ENCODE measurements at places on chromosomes 16 and 17. TPM values are rescaled to one million over a fixed set of nuclear protein-coding genes. Genes with fewer than 3 reads are reported as not detected.

GRCh38 chr16:57305159-57305811 is 20.8 kb upstream of the PLLP start:
- no peak for DNase-seq

GRCh38 chr16:6247150-6247549 is 1085.5 kb upstream of the RBFOX1 start:
- no peak for DNase-seq

GRCh38 chr16:69939821-69940585 is 11.1 kb upstream of the CLEC18A start:
- no peak for DNase-seq

- DNase-seq = no peak
Observed at GRCh38 chr17:37121616-37122015, 172.9 kb downstream of the AATF start.

DNA sequence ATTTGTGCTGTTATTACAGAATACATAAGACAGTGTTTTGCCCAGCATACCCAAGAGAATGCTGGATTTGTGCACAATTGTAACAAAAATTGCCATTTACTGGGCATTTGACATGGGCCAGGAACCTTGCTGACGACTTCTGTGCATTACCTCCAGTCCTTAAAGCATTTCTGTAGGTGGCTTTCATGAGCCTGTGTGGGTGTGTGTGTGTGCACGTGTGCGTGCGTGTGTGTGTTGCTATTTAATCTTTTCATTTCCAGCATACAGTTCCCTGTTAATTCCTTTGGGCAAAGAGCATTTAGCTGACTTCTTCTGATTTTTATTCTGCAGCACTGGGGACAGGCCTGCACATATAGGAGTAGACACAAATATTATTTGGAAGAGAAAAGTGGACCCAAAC is 134.4 kb downstream of the CYLD start:
- DNase-seq = no peak

GRCh38 chr17:57569853-57570252 is 175.2 kb downstream of the CCDC182 start:
- DNase-seq = no peak

GRCh38 chr17:54727624-54728023 is 173.0 kb upstream of the TOM1L1 start:
- DNase-seq = no peak

- DNase-seq = no peak
Observed at GRCh38 chr17:74785096-74785980, 9.2 kb upstream of the NAT9 start.

DNA sequence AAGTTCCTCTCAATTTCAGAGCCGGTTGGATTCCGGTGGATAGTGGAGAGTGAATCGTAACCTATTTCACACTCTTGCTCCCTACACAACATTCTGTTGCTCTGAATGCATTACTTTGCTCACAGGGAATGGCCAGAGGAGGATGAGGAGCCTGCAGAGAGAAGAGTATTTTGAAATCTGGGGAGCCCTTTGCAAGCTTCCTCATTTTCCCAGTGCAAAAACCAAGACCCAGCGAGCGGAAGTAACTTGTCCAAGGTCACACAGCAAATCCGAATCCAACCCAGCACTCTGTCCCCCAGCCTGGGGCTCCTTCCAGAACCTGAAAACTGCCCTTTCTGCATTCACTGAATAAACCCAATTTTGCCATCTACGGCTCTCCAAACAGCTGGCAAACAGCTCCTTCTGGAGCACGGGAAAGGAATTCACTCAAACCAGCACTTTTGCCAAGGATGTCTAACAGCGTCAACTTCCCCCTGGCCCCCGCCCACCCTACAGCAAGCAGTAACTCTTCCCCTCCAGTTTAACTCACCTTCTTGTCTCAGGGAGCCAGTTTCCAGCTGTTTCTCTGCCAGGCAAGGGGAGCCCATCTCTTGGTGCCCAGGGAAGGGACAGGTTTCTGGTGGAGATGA is 557 bp downstream of the KCNG4 start:
- no peak for DNase-seq

- DNase-seq = no peak
Observed at GRCh38 chr17:73386561-73386960, 74.8 kb upstream of the CDC42EP4 start.

DNA sequence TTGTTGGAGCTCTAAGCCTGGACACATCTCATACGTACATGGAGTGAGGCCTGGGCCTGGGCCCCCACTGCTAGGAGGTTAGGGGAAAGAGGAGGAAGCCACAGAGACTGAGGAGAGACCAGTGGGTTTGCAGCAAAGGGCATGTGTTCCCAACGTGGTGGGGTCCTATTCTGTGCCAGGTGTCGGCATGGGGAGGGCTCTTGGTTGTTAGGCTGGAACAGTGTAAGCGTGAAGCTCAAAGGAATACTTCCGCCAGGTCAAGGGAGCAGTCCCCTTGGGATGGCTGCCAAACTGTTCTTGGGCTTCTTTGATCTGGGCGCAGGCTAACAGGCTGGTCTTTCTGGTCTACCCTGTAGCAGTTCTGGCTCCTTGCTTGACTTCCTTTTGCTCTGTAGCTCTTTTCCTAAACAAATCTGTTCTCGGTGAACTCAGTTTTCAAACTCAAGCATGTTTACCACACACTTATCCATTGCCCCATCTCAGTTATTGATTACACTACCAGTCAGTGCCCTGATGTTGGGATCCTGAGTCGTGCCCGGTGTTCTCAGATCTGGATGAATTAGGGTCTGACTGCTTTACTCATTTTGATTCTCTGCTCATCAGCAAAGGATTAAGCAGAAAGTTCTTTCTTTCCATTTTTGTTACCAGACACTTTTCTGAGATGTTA is 36.4 kb downstream of the GPT2 start:
- DNase-seq = no peak

DNA sequence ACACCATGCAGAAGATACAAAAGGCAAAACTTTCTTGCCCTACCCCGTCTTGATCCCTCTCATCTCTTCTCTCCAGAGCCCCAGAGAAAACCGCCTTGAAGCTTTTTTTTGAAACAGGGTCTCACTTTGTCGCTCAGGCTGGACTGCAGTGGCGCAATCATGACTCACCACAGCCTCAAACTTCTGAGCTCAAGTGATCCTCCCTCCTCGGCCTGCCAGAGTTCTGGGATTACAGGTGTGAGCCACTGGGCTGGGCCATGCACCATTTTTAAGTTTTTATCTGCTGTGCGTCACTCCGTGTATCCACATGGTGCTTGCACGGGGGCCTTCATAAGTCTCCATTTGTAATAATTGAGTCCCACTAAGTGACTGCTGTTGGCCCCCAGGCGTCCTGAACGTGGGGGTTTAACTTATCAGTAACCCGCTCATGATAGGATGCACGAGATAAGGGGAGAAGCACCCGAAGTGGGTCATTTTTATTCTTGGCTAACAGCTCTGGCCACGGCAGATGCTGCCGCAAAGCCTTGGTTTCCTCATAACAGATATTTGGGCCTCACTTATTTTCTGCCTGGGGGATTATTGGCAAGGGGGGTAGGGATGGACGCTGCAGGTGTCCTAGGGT is 8.6 kb downstream of the DNAH17 start:
- DNase-seq = no peak

- DNase-seq = no peak
Observed at GRCh38 chr17:21453144-21453898, 77.2 kb downstream of the KCNJ12 start.

GRCh38 chr17:70871180-70871818 is 702.0 kb downstream of the KCNJ2 start:
- DNase-seq = no peak

GRCh38 chr16:82295290-82296201 is 125.5 kb upstream of the MPHOSPH6 start:
- DNase-seq = no peak

- DNase-seq = no peak
Observed at GRCh38 chr16:61564716-61565115, 471.5 kb downstream of the CDH8 start.

- DNase-seq = peak; percentile 62
Observed at GRCh38 chr17:42183741-42184711, 1.2 kb downstream of the HCRT start.

- DNase-seq = no peak
Observed at GRCh38 chr17:82582213-82582612, 62.7 kb downstream of the FOXK2 start.

DNA sequence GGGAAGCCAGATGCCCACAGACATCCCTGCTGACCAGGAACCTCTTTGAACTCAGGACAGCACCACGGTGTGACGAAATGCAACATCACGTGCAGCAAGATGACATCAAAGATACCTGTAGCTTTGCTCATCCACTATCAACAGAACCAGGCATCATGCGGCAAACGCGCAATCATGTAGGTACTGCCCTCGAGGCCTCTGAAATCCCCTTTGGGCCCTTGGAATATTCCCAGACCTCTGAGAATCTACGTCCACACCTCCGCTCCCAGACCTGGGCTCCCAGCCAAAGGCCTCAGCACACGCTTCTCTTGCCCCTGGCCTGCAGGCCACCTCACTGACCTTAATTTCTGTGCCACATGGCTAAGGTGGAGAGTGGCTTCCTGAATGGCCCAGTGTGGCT is 7.3 kb downstream of the CX3CL1 start:
- DNase-seq = no peak

- no peak for DNase-seq
Observed at GRCh38 chr17:77497578-77497934, 356.8 kb downstream of the SEC14L1 start.

DNA sequence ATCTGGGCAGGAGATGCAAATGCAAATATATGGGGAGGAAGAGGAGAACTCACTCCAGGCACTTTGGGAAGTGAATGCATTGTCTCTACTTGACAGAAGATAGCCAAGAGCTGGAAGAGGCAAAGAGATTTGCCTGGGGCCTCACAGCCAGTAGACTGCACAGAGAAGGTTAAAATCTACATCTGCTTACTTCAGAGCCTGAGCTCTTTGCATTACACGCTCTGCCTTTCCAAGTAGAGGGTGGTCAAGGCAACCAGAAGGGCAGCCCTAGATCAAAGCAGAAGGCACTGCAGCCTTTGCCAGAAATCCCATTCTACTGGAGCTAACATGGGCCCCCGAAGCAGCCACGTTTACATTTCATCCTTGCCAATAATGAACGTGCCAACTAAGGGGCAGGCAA is 407.2 kb upstream of the CCL2 start:
- DNase-seq = no peak

DNA sequence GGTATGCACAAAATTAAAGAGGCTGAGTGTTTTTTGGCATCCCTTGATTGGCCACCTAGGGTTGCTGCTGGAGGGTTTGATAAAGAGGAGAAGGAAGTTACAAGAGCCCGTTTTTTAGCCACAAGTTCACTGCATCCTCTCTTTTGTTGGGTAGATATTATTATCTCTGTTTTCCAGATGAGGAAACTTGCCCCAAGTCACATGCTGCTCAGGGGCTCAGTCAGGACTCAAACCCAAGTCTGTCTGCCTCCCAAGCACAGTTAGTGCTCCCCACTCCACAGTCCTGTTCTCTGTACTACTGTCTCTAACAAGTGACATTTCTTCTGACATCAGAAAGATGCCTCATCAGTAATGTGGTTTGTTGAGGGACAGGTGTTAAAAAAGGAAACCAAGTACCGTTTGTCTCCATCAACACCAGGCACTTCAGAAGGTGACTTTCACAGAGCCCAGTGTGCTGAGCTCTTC is 1.4 kb downstream of the NT5M start:
- no peak for DNase-seq

GRCh38 chr17:49548506-49549310 is 27.0 kb upstream of the NXPH3 start:
- DNase-seq = no peak

GRCh38 chr16:75227361-75228142 is 8.8 kb downstream of the CTRB1 start:
- DNase-seq = no peak

C16orf95 gene
- polyA plus RNA-seq = 2.7 TPM

NT5C gene
- polyA plus RNA-seq = 72.9 TPM

RAP1GAP2 gene
- polyA plus RNA-seq = 4.3 TPM

E2F4 gene
- polyA plus RNA-seq = 36.2 TPM

CES3 gene
- polyA plus RNA-seq = 0.91 TPM

MVP gene
- polyA plus RNA-seq = 93.3 TPM

TP53TG3C gene
- not detected for polyA plus RNA-seq

NPIPA5 gene
- 54.5 TPM for polyA plus RNA-seq

TP53TG3 gene
- 0.21 TPM for polyA plus RNA-seq

WNT9B gene
- polyA plus RNA-seq = 0.10 TPM

KRTAP17-1 gene
- not detected for polyA plus RNA-seq

HSD17B2 gene
- polyA plus RNA-seq = 0.12 TPM

All from ovary (tissue), 10 donors.